ENCODE measurements at places on chromosomes 13 and 19. TPM values are rescaled to one million over a fixed set of nuclear protein-coding genes. Genes with fewer than 3 reads are reported as not detected.

The CTXN1 gene
- polyA plus RNA-seq: 1.5 TPM

DNA sequence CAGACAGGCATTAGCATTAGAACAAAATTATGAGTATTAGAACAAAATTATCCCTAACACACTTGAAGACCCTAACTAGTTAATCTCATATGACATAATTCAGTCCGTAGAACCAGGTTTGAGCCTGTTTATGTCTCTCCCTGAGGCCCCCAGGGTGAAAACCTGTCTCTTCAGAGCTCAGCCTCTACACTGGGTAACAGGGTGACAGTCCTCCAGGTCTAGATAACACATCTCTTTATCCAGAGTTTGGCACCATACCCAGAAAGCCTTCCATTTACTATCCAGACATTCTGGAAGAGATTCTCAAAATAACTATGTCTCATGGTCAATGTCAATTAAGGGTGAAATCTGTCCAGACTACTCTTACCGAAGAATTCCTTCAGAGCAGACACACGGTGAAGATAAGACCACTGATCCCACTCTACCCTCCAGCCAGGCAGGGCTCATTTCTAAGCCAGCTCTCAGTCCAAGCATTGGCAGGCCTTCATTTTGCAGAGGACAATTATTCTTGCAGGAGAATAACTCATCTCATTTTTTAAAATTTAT is 1195.3 kb downstream of the EFNB2 start:
- H3K36me3 ChIP-seq: no peaks in the 10 kb centered on the region
- H3K27ac ChIP-seq: no peak overlapping the region
- no peak overlapping the region for H3K4me3 ChIP-seq
- no peaks in the 10 kb centered on the region for H3K4me1 ChIP-seq
- no peaks in the 10 kb centered on the region for H3K27me3 ChIP-seq

GRCh38 chr13:40171566-40171965 is 494.9 kb downstream of the FOXO1 start:
- H3K27me3 ChIP-seq: no peaks in the 10 kb centered on the region
- no peak overlapping the region for H3K4me3 ChIP-seq
- H3K36me3 ChIP-seq: no peaks in the 10 kb centered on the region
- no peak for DNase-seq
- peak overlapping the region; percentile 21 for H3K27ac ChIP-seq

GRCh38 chr13:23505007-23505406 is 65.2 kb upstream of the TNFRSF19 start:
- no peak for DNase-seq
- H3K36me3 ChIP-seq: no peaks in the 10 kb centered on the region
- no peaks in the 10 kb centered on the region for H3K27me3 ChIP-seq
- H3K4me1 ChIP-seq: peaks cover 22% of the 10 kb centered on the region

The HIPK4 gene
- polyA plus RNA-seq: 0.03 TPM

GRCh38 chr19:1843116-1843515 is 5.2 kb downstream of the REXO1 start:
- peaks cover 62% of the 10 kb centered on the region for H3K4me1 ChIP-seq
- H3K27ac ChIP-seq: peak overlapping the region; percentile 73
- DNase-seq: no peak
- no peak overlapping the region for H3K4me3 ChIP-seq
- H3K27me3 ChIP-seq: no peaks in the 10 kb centered on the region

DNA sequence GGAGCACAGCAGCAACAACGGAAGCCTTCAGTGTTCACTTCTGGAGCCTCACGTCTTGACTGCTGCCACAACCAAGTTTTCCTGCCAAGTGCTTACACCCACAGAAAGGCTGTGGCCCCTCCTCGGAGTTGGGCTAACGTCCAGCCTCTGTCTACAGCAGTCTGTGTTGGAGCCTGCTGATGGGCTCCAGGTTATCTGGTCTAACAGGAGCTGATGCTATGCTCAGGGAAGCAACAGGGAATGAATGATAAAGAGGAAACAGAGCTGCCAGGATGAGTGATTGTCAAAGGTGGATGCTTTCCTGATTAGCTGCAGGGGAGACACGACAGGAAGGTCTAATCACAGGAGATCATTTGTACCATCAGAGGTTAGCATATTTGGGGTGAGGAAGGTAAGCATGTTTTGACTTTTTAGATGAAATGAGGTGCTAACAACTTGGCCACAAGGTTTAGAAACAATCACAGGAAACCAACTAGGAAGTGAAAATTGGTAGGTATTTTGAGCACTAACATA is 53.8 kb upstream of the RCBTB2 start:
- no peaks in the 10 kb centered on the region for H3K4me1 ChIP-seq
- DNase-seq: no peak
- no peak overlapping the region for H3K27ac ChIP-seq
- H3K4me3 ChIP-seq: no peak overlapping the region
- no peaks in the 10 kb centered on the region for H3K27me3 ChIP-seq

- no peak overlapping the region for H3K4me3 ChIP-seq
- no peaks in the 10 kb centered on the region for H3K27me3 ChIP-seq
- peaks cover 7% of the 10 kb centered on the region for H3K36me3 ChIP-seq
- H3K4me1 ChIP-seq: peaks cover 35% of the 10 kb centered on the region
- DNase-seq: no peak
Measured at GRCh38 chr19:18156841-18157464, 4.0 kb downstream of the PIK3R2 start.

DNA sequence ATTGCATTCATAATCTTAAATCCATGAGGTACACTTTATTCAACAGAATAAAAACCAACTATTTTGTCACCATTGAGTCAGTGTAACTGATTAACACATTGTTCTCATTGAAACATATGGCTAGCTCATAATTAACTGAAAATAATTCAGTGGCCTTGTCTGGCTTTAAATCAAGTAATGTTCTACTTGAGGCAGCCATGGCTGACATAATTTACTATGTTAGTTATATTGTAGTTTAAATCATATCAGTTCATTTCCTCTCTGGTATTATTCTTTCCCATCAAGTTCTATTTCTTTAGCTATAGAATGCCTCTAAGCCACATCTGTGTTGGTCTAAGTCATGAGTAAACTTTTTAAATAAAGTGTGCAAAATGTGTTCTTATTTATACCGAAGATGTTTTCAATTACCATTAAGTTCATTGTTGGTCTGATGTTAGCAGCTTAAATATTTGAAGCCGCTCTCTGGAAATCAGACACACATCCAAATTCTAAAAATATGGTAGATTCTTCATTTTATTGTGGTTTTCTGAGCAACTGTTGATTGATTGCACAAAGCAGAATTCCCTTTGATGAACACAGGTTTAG is 393.7 kb downstream of the GPC6 start:
- H3K27ac ChIP-seq: no peak overlapping the region
- no peak for DNase-seq
- H3K36me3 ChIP-seq: no peaks in the 10 kb centered on the region

- no peaks in the 10 kb centered on the region for H3K36me3 ChIP-seq
- H3K4me1 ChIP-seq: no peaks in the 10 kb centered on the region
- no peak overlapping the region for H3K27ac ChIP-seq
- no peak overlapping the region for H3K4me3 ChIP-seq
Measured at GRCh38 chr13:65825039-65825438, 1405.1 kb downstream of the PCDH9 start.

- H3K36me3 ChIP-seq: no peaks in the 10 kb centered on the region
- H3K27me3 ChIP-seq: peaks cover 61% of the 10 kb centered on the region
- no peak overlapping the region for H3K4me3 ChIP-seq
Measured at GRCh38 chr13:112967686-112968379, 1.2 kb upstream of the MCF2L start.

The ZNF561 gene
- 38.2 TPM for polyA plus RNA-seq

The C1QTNF9B gene
- polyA plus RNA-seq: not detected

DNA sequence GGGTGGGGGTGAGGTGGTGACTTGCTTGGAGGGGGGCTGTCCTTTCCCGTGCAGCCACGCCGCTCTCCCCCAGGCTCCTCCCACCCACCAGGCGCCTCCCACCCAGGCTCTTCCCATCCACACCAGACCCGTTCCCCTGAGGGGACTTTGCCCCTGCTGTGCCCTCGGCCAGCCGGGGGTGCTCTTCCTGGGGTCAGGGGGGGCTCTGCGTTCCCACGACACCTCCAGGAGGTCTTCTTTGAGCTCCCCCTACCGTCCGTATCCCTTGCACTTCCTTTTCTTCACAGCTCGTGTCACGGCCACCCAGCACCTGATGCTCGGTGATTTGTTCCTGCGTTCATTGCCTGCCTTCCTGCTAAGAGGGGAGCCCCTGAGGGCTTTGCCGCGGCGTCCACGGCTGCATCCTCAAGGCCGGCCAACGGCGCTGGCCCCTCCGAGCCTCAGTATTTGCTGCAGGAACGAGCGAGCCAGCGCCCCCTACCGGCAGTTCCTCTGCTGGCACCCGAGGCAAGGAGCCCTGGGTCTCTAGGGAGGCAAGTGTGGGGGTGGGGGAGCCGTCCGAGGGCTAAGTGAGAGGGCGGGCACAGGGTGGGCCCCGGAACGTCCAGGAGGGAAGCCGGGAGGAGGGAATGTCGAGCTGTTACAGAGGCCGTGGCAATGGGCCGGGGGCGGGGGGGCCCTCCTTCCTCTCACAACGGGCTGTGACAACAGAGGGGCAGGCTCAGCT is 11.8 kb downstream of the LRRC4B start:
- peaks cover 36% of the 10 kb centered on the region for H3K27me3 ChIP-seq
- no peaks in the 10 kb centered on the region for H3K36me3 ChIP-seq
- H3K4me1 ChIP-seq: no peaks in the 10 kb centered on the region
- DNase-seq: peak; percentile 7
- no peak overlapping the region for H3K27ac ChIP-seq

The ERCC5 gene
- 27.0 TPM for polyA plus RNA-seq

The BCL3 gene
- 1.5 TPM for polyA plus RNA-seq

The SHANK1 gene
- polyA plus RNA-seq: 0.82 TPM

GRCh38 chr13:43544011-43544410 is 242.8 kb downstream of the ENOX1 start:
- no peak for DNase-seq
- H3K4me3 ChIP-seq: no peak overlapping the region
- H3K27me3 ChIP-seq: no peaks in the 10 kb centered on the region
- no peaks in the 10 kb centered on the region for H3K36me3 ChIP-seq
- H3K4me1 ChIP-seq: no peaks in the 10 kb centered on the region

- H3K4me1 ChIP-seq: no peaks in the 10 kb centered on the region
- DNase-seq: no peak
- H3K36me3 ChIP-seq: no peaks in the 10 kb centered on the region
Measured at GRCh38 chr13:107241381-107241780, 673.4 kb upstream of the ARGLU1 start.

The KLK10 gene
- 97.5 TPM for polyA plus RNA-seq

The TJP3 gene
- not detected for polyA plus RNA-seq

DNA sequence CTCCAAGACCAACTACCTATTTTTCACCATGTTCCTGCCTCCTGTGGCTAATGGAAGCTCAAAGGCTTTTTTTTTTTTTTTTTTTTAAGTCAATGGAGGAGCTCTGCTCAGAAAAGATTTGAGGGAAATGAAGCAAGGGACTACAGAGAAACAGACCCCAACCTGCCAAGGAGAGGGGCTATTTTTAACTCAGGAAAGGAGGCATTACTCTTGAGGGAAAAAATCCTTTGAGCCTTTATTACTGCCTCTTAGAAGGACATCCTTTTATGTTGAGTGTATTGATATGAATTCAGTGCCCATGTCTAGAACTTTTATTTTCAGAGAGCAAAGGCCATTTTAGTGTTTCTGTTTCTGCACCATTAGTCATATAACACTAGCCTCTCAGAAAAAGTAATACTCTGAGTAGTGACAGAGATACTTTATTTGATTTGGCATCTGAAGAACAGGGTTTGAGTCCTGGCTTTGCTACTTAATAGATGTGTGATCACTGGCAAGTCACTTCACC is 68.1 kb upstream of the PCDH8 start:
- DNase-seq: no peak
- H3K36me3 ChIP-seq: no peaks in the 10 kb centered on the region
- H3K4me3 ChIP-seq: no peak overlapping the region
- no peaks in the 10 kb centered on the region for H3K27me3 ChIP-seq

Data from keratinocyte (primary cell).